HS-27A (cell line): ENCODE measurements at places on chromosomes 12 and 14.
A peak's percentile ranks its signal among the peaks of the same experiment; 100 is the strongest.

GRCh38 chr14:103143506-103143905 lies 20.2 kb downstream of the TNFAIP2 start:
- no peak for DNase-seq

DNA sequence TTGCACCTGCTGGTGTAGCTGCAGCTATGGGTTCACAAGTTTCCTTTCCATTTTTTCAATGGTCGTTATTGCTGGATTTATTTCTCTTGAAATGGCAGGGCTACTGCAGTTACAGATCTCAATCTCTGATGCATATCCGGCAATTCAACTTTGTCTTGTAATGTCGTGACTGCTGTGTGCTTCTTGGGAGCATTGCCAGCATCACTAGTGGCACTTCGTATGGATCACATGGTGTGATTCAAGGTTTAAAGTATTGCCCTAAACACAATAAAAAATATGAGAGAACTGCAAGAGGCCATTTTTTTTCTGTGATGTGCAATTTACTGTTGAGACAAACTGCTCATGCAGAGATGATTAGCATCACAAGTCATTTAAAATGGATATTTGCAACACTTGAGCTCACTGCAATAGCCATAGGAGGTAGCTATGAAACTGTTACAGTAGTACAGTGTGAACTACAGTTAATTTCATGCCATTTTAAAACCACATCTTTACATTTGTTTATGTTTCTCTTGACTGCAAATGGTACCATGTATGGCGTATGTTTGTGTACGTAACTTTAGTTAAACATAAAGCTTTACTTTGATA lies 217.4 kb upstream of the PDE3A start:
- no peak for DNase-seq

GRCh38 chr12:44240186-44240585 lies 404.3 kb downstream of the TMEM117 start:
- no peak for DNase-seq

DNA sequence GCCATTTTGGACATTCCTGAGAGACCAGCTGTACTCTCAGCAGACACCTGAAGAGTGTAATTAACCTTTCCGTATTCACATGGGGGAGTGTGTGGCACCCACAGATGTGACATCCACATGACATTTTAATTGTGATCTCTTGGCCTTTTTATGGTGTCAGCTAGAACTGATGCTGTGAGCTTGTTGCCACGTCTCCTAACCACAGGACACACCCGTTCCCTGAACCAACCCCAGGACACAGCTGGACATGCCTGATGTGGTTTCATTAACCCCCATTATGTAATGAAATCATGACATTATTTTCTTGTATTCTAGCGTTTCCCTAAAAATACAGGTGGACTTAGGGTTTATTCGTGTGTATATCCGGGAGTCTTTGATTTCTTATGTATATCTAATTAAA lies 1036.1 kb downstream of the TMEM121 start:
- no peak for DNase-seq

GRCh38 chr12:123091230-123092150 lies 59.4 kb downstream of the PITPNM2 start:
- DNase-seq = no peak

DNA sequence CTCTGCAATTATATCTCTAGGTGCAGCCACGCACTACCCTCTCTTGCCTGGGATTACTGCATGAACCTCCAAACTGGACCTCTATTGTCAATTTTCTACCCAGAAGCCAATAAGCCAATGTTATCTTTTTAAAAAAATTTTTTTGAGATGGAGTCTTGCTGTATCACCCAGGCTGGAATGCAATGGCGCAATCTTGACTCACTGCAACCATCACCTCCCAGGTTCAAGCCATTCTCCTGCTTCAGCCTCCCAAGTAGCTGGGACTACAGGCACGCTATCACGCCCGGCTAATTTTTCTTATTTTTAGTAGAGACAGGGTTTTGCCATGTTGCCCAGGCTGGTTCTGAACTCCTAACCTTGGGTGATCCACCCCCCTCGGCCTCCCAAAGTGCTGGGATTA lies 11.2 kb upstream of the PXN start:
- DNase-seq = no peak

GRCh38 chr12:42652048-42652447 lies 62.5 kb upstream of the PRICKLE1 start:
- DNase-seq = no peak

GRCh38 chr12:65155784-65156183 lies 13.6 kb upstream of the LEMD3 start:
- no peak for DNase-seq

GRCh38 chr14:68466491-68466977 lies 326.3 kb downstream of the ZFP36L1 start:
- peak; percentile 79 for DNase-seq

- DNase-seq = no peak
Observed at GRCh38 chr14:64910847-64911495, 3.3 kb upstream of the CHURC1 start.

- no peak for DNase-seq
Observed at GRCh38 chr12:65022421-65022820, 98.7 kb downstream of the WIF1 start.

GRCh38 chr12:119338593-119339363 lies 4.2 kb downstream of the CCDC60 start:
- DNase-seq = no peak

DNA sequence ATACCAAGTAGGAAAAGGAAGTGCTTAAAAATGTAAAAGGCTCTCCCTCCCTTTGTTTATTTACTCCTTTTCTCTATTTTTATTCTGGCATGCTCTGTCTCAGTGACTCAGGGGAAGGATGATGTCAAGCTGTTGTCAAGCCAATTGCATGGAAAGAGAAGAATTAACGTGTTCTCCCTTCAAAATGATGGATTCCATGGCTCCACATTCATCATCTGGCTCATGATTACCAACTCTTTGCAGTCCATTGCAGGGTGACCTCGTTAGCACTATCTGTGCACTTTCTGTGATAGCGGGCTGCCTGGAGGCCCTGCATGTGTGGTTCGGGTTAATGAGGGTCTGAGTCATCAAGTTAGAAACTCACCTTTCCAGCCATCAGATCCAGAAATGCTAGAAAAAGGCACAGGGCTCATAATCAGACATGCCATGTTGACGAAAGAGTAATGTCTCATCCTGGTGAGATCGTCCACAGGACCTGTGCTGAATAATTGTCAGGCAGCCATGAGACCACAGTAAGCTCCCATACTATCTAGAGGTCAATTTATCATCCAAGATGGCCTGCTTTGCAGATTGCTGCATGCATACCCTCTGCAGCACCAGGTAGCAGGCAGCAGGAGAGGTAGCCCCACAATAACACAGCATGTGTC lies 79.2 kb upstream of the BTG1 start:
- no peak for DNase-seq

DNA sequence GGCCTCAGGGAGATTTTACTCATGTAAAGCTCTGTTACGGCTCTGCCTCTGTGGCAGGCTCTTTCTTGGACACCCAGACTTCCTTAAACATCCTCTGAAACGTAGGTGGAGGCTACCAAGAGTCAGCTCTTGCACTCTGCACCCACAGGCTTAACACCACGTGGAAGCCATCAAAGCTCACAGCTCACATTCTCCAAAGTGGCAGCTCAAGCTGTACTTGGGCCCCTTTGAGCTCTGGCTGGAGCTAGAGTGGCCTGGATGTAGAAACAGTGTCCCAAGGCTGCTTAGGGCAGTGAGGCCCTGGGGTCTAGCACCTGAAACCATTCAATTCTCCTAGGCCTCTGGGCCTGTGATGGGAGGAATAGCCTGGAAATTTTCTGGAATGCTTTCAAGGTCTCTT lies 155.3 kb upstream of the CDKN3 start:
- DNase-seq = no peak

DNA sequence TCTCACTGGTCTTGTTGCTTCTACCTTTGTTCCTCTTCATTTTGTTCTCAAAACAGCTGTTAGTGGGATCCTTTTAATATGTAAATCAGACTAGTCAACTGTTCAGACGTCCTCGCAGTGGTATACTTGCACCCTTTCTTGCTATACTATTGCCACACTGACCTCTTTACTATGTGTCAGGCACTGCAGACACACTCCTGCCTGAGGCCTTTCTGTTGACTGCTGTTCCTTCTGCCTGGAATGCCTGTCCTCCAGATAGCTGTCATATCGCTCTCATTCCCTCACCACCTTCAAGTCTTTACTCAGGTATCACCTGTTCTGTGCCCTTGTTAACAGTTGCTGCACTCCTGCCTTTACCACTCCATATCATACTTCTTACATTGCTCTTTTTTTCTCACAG lies 90.0 kb upstream of the TMEM263 start:
- no peak for DNase-seq

- DNase-seq = no peak
Observed at GRCh38 chr12:51970904-51971646, 19.6 kb downstream of the ACVR1B start.

GRCh38 chr14:74257941-74258763 lies 18.9 kb downstream of the VSX2 start:
- no peak for DNase-seq

- no peak for DNase-seq
Observed at GRCh38 chr12:7161811-7162210, 27.7 kb upstream of the PEX5 start.

DNA sequence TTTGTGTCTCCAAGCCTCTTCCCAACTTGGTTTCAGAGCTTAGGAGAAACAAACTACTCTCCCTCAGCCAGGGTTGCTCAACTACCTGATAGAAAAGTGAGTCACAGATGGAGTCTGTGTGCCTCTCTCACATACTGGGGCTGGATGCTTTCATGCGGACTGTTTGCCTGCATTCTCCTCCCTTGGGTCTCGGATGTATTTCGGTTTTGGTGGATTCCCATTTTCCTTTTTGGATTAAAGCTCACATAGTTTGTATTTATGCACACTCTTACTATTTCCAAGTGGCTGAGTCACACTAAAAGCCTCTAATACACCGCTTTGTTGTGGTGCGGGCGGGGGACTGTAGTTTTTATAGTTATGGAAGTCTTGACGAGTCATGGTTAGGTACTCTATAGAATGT lies 505.4 kb downstream of the LRFN5 start:
- DNase-seq = no peak

- DNase-seq = no peak
Observed at GRCh38 chr14:50008974-50009373, 107.4 kb downstream of the VCPKMT start.

- DNase-seq = no peak
Observed at GRCh38 chr14:91392623-91393303, 24.9 kb downstream of the CCDC88C start.

- DNase-seq = no peak
Observed at GRCh38 chr12:124115976-124116690, 143.1 kb downstream of the ZNF664 start.

DNA sequence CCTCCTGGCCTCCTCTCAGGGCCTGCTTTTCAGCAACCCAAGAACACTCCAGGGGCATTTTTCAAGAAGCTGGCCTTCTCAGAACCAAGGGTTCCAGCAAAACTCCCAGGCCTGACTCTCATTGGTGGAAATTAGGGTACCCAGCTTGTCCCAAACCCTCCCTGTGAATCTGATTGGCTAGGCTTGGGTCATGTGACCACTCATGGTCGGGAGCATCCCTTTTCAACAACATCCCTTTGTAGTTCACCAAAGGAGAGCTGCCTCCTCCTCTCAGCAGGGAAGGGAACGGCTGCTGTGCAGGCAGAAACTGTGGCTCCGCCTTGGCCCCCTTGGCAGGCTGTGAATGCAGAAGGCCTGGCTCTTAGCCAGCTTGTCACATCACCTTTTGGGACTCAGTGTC lies 94.5 kb downstream of the AACS start:
- DNase-seq = no peak

DNA sequence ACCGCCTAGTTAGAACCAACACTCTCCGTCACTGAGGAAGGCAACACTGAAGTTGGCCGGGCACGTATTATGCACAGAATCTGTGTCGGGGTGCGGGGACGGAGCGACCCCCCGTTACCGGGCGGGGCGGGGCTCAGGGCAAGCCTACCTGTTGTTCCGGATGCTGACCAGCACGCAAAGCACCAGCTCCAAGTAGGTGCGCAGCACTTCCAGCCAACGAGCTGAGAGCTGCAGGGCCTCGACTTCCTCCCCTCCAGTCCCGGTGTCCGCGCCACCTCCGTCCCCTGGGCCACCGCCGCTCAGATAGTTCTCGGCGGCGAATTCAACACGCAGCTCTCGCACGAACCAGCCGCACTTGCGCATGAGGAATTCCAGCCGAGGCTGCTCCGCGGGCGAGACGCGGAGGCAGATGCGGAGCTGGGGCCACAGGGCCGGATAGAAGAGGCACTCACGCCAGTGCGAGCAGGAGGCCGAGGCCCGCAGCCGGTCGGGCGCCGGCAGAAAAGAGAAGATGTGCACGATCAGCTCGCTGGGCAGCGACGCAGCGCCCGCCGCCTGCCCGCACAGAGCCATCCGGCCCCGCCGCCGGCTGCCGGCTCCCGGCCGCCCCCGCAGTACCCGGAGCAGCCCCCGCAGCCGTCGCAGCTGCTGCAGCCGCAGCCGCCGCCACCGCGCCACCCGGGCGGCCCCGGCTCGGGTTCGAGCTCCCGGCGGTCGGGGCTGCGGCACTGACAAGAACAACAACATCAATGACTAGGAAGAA lies 636 bp downstream of the FBXO33 start:
- peak; percentile 11 for DNase-seq

DNA sequence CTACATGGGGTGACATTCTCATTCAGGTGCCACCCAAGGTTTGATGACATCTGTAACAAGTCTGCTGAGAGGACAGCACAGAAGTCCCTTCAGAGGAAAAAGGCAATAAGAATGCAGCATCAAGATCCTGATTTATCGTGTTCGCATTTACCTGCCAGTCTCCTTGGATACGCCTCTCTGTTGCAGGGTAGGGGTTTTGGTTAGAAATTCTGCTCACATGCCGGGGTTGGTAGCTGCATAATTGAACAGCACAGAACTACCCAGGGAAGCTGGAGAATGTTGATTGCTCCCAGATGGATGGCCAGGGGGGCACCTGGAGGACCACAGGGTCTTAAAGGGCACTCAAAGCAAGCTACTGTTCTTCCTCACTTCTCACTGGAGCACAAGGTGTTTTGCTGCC lies 31.1 kb upstream of the CHST11 start:
- DNase-seq = no peak

- DNase-seq = no peak
Observed at GRCh38 chr14:104634886-104635570, 30.5 kb upstream of the TMEM179 start.

- DNase-seq = no peak
Observed at GRCh38 chr12:78157199-78157598, 326.5 kb downstream of the NAV3 start.

GRCh38 chr12:92640691-92641090 lies 62.1 kb upstream of the PLEKHG7 start:
- DNase-seq = no peak

GRCh38 chr12:31217356-31218130 lies 108.4 kb downstream of the SINHCAF start:
- no peak for DNase-seq

GRCh38 chr12:110684312-110684836 lies 4.5 kb downstream of the HVCN1 start:
- no peak for DNase-seq
